ENCODE measurements at places on chromosomes 7 and 10.

DNA sequence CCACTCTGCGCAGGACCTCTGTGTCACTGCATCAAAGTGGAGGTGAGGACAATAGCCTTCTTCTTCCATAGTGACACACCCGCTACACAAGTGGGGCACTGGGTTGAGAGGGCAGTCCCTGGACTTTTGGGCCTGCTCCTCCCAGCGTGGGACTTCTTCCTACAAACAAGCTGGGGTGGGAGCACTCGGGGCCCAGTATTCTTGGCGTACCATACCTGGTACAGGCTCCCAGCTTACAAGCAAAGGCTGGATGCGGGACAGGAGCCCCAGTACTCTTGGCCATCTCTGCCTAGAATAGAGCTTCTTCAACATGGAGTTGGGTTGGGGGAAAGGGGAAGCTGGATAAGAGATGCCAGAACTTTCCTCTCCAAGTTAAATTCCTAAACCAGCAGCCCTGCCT is 426.8 kb upstream of the FOXK1 start:
- no peak for DNase-seq

DNA sequence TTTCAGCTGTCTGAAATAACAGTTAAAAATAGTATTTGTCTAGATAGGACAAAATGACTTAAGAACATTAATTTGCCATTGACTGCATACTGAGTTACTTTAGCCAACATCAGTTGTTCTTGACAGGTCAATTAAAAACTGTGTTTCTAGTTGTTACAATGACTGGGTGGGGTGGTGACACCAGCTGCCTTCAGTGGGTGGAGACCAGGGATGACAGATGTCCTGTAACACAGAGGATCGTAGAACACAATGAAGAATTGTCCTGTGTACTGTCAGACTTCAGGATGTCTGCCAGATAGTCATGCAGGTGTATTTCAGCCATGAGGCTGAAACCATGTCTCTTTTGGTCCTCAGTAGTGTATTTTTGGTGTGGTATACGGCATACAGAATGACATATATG is 24.4 kb downstream of the TRUB1 start:
- no peak for DNase-seq

DNA sequence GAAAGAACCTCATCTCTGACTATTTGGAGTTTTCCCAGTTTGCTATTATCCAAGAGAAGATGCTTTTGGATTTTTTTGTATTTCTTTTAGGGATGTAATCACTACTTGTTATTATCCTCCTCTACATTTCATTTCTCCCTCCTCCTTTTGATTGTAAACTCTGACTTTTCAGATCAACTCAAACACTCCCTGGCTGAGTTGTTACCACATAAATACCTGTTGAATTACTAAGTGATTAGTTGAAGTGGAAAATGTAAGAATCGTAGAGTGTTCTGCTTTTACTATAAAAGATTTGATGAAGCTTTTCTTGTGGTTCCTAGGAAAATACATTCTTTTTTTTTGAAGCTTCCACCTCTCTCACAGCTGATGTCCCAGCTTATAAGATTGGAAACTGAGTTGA is 164.1 kb upstream of the C1GALT1 start:
- DNase-seq, result no peak

DNA sequence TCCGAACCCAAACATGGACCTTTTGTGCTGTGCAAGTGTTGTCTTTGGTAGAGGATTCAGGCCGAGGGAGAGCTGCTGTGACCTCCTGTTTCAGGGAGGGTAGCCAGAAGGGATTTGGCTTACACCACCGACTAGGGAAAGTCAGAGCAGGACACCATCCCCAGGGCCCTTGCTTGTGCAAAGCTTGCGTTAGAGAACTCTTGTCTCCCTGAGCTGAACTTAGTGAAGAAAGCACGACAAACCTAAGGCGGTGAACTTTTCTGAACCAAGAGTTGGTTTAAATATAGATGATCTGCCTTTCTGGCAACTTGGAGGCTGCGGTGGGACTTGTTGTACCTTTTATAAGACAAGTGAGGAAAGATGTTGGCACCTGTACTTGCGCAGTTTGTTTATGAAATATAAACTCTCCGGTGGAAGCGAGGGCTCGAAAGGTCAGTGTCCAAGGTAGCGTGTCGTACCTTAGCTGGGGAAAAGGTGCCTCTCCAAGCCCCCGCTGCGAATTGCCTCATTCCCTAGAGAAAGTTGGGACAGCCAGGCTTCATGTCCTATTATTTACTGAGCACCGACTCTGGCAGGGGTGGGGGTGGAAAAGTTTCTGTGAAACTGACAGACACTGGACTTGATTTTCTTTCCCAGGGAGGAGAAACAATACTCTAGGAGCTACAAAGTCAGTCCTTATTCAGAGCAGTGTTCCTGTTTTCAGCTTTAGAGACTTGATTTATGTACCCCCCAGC is 31.6 kb downstream of the WBP1L start:
- DNase-seq, result no peak

- no peak for DNase-seq
Measured at GRCh38 chr7:23907012-23907411, 197.0 kb downstream of the STK31 start.

DNA sequence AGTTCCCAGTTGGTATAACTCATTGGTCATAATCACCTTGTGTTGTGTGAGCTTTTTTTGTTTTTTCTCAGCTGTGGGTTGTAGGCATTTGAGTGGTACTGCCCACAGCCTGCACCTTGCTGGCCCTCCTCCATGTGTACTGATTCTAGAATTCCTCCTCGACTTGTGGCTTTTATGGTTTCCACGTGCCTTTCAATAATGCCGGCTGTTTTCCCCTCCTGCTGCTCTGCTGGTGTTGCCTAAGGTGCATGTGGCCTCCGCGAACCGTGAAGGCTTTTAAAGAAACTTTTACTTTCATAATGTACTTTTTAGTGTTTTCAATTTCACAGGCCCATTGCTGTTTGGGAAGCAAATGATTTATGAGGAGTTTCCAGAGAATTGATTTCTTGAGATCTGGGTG is 518.0 kb downstream of the REEP3 start:
- DNase-seq, result no peak

DNA sequence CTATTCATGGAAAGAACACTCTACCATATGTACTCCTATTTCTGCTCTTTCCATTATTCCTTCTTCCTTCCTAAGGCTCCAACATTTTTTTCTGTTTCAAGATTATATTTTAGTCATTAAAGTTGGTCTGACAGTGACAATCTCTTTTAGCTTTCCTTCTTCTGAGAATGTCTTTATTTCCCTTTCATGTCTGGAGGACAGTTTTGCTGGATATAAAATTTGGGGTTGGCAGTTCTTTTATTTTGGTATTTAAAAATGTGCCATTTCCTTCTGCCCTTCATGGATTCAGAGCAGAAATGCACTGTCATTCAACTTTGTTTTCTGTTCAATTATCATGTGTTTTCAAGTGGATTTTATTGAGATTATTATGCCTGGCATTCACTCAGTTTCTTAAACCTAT is 53.1 kb downstream of the VSTM4 start:
- no peak for DNase-seq

- no peak for DNase-seq
Measured at GRCh38 chr10:46069771-46070463, 23.8 kb upstream of the MSMB start.

DNA sequence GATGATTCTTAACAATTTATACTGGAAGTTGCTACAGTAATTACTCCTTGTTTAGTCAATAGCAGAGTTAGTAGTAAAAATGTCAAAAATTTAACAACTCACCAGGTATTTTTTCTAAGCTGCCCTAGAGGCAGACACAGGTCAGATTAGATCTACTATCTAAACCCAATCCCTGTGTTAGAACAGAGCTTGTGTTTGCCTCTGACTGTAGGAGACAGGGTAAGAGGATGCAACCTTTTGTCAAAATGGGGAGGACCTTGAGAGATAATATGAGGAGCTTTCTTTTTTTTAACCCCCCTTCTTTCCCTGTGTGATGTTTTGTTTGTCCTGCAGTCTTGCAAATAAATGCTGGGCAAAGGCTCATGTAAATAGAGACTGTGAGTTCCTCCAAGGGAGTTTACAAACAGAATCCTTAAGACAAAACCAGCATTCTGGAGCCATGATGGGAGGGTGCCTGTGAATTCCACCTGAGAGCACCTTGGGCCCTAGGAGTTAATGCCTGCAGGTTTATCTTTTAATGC is 353.1 kb downstream of the GATA3 start:
- no peak for DNase-seq

GRCh38 chr10:22681783-22682183 is 32.6 kb downstream of the PIP4K2A start:
- DNase-seq, result no peak

- no peak for DNase-seq
Measured at GRCh38 chr7:5043661-5044060, 2.0 kb upstream of the RBAK start.

DNA sequence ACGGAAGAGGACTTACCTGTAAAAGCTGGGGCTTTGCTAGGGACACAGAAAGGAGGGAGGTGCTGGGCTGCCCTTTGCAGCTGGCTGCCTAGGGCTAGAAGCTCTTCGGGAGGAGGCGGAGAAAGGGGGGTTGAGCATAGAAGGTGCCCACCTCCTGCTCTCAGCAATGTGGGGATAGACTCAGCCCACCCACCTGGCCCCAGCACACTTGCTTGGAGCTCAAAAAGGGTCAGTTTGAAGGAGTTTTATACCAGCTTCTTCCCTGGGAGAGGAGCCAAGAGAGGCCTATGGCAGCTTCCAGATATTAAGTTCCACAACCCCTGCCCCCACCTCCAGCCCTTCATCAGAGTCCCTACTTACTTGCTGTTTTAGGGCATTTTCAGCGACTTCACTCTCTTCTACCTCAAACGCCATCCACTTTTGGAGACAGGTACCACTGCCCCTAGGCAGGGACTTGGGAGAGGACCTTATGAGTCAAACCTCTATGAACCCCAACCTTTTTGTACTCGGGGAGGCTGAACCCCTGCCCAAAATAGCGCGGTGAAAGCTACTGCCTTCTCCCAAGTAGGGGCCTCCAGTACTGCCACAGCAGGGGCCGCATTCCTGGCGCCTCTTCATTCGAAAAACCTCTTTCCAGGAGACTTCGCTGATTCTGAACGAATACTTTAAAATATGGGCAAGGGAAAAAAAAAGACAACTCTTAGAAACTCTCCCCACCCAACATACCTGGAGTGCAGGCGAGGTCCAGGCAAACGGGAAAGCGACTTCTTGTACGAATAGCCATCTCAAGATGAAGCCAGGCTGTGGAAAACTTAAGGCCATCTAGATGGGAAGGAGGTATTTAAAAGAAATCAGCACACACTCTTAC is 1.2 kb upstream of the EVX1 start:
- no peak for DNase-seq

- no peak for DNase-seq
Measured at GRCh38 chr10:71267508-71268240, 51.4 kb upstream of the SLC29A3 start.

DNA sequence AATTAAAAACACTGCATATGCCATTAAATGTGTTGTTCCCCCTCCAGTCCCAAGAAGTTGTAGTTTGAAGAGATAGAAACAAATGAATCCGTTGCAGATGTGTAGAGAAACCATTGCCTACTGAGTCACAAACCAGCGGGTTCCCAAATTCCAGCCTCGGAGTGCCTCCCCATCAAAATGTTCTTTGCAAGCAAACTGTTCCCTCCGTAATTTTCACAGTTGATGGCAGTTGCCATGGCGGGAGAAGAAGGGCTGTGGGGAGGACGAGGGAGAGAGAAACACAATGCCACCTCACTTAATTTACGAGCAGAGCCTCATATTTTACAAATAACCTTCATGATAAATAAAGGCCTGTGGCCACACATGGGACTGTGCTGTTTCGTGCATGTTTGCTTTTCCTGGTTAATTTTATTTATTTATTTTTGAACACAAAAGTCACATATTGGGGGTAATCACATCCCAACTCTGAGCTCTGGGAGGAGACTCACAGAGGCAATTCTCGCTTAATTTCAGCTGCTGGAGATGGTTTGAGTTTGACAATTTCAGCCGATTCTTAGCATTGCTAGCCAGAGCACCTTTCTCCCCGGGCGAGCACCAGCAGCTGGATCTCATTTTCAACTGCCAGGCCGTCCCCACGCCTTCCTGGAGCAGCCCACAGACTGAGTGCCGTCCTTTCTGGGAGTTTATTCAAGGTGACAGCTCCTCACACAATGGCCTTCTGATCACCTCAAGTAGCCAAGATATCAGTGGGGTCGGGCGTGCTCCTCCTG is 1084.2 kb downstream of the KCNMA1 start:
- no peak for DNase-seq

- DNase-seq, result no peak
Measured at GRCh38 chr7:102089175-102090098, 197.2 kb upstream of the SH2B2 start.

DNA sequence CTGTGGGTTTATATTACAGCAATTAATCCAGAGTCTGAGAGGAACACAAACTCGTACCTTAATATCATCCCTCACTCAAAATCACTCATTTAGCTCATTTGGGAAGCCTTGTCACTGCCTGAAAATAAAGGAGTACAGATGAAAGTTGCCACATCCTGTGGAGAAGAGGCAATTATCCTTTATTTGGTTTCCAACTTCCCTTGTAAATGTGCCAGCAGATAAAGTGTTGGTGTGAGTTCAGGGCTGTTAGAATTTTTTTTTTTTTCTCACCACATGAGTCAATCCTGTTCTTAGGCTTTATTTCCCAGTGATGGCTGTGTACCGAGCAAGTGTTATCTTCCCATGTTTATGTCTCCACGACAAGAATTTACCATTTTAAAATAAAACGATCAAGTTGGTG is 99.0 kb upstream of the SMIM30 start:
- DNase-seq, result no peak

DNA sequence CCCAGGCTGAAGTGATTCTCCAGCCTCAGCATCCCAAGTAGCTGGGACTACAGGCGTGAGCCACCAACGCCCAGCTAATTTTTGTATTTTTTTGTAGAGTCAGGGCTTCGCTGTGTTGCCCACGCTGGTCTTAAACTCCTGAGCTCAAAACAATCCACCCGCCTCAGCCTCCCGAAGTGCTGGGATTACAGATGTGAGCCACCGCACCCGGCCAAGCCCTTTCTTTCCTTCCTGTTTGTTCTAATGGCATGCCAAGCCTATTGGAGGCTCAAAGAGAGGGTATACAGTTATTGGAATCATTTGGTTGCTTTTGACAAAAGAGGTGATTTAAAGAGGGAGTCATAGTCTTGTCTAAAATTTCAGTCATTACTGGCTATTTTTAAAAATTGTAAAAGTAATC is 46.0 kb upstream of the TRIM8 start:
- no peak for DNase-seq

DNA sequence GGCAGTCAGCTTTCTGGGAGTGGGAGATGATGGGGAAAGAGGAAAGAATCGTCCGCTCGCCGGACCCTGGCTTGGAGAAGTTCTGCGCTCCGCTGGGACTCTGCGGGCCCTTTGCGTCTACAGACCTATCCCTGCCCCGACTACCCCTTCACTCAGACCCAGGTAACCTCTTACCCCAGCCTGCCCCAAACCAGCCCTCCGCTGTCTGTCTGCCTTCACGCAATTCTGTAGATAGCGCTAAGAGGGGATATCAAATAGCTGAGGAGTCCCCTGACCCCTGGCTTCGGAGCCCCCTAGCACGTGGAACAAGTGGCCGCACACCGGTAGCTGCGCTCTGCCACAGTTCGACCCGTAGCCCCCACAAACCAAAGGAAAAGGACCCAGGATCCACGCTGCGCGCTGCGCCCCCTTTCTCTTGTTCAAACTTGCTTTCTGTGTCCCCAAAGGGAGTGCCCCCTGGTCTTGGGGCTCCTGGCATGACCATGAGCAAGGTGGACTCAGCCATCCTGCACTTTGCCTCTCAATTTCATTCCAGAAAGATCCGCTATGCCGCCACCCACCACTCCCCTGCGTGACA is 7.0 kb downstream of the HOXA4 start:
- no peak for DNase-seq

Measured in activated naive CD4-positive, alpha-beta T cell (primary cell).